Daoy (cell line): ENCODE measurements at places on chromosomes 12 and 14. TPM values are rescaled to one million over a fixed set of nuclear protein-coding genes. Genes with fewer than 3 reads are reported as not detected.

The CABP1 gene
- 0.17 TPM in 1 of 2 replicates, not detected in the other for total RNA-seq

The GPR137C gene
- 2.2 and 5.8 TPM in 2 replicates for total RNA-seq

The OR10G3 gene
- not detected in 2 replicates for total RNA-seq

The ADCY4 gene
- 0.17 TPM in 1 of 2 replicates, not detected in the other for total RNA-seq

The LRRC10 gene
- total RNA-seq: not detected in 2 replicates

The GPHN gene
- total RNA-seq: 13.4 and 21.9 TPM in 2 replicates

The PLBD1 gene
- total RNA-seq: 1.9 and 3.5 TPM in 2 replicates

The PRPH gene
- total RNA-seq: 0.69 TPM in 1 of 2 replicates, not detected in the other

The CRY1 gene
- total RNA-seq: 10.8 and 16.5 TPM in 2 replicates

DNA sequence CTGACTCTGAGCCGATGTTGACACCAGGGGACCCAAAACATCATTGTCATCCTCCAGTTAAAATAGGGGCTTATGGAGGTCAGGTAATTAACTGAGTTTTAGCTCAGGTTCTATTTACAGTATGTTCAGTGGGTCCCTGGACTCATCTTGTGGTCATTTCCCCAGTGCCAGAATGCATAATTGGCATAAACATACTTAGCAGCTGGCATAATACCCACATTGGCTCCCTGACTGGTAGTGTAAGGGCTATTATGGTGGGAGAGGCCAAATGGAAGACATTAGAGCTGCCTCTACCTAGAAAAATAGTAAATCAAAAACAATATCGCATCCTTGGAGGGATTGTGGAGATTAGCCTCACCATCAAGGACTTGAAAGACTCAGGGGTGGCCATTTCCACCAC is 350.9 kb downstream of the C12orf75 start:
- no peak for DNase-seq

DNA sequence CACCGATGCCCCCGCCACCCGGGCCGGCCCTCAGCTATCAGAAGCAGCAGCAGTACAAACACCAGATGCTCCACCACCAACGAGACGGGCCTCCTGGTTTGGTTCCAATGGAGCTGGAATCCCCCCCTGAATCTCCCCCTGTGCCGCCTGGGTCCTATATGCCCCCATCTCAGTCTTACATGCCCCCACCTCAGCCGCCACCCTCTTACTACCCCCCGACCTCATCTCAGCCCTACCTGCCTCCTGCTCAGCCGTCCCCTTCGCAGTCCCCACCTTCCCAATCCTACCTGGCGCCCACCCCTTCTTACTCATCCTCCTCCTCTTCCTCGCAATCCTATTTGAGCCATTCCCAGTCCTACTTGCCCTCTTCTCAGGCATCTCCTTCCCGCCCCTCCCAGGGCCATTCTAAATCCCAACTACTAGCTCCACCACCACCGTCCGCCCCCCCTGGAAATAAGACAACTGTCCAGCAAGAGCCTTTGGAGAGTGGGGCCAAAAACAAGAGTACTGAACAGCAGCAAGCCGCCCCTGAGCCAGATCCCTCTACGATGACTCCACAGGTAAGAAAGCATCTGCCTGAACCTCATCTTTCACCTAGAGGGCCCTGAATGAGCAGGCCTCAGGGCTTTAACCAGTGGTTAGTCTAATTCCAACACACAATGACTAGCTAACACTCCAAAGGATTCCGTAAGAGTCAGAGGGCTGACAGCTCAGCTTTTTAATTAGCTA is 851 bp downstream of the YLPM1 start:
- peak; percentile 24 for DNase-seq

DNA sequence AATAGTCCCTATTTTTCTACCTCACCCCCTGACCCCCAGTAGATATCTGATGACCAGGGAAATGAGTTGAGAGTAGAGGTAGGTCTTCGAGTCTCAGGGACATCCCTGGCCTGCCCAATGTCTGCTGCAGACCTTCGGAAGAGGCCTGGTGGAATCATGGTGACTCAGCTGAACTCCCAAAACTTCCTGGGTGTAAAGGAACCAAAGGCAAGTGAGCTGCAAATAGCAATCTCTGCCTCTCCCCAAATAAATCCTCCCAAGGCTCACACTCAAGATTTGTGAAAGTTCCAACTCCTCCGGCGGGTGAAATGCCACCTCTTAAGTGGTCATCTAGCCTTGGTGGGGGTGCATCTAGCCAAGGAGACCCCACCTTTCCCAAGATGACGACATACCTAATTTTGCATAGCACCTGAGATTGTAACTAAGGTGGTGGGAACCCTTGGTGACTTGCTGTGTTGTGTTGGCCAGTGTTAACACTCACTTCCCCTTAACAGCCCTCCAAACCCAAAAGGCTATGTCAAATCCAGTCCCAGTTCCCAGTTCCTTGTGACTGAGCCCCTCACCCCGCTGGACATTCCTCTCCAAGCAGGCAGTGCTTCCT is 6.3 kb downstream of the ZFP36L1 start:
- peak; percentile 74 for DNase-seq

GRCh38 chr14:23829736-23830471 is 123.7 kb upstream of the DHRS4 start:
- DNase-seq: peak; percentile 94

DNA sequence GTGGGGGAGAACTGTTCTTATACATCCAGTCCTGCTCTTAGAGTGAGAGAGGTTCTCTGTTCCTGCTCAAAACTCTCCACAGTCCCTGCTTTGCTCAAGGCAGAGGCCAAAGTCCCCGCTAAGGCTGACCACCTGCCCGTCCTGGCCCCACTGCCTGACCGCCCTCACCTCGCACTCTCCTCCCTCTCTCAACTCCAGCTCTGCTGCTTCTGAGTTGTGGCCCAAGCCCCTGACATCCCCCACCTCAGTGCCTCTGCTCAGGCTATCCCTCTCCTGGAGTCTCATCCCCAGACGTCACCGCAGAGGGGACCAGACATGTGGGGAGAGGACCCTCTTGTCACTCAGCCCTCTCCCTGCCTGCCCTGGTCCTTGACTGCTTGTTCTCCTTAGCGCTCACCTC is 110.6 kb downstream of the CALM1 start:
- DNase-seq: no peak

DNA sequence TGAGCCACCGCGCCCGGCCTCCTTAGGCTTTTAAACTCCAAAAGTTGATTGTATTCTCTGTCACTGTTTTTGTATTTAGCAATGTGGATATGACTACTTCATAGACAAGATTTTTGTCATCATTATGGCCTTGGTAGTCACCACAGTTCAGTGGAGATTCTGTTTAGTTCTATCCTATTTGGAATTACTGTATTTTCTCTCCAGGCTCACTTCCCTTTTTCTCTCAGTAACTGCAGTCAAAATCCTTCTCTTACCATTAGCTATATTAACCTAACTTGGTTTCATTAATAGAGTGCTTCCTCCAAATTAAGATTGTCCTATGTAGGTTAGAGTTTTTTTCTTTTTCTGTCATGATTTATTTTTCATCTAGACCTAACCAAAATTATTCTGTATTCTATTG is 283.9 kb downstream of the TMTC2 start:
- no peak for DNase-seq

GRCh38 chr12:123267991-123268843 is 3.4 kb downstream of the CDK2AP1 start:
- no peak for DNase-seq

GRCh38 chr12:41224066-41224465 is 35.9 kb downstream of the PDZRN4 start:
- DNase-seq: no peak

DNA sequence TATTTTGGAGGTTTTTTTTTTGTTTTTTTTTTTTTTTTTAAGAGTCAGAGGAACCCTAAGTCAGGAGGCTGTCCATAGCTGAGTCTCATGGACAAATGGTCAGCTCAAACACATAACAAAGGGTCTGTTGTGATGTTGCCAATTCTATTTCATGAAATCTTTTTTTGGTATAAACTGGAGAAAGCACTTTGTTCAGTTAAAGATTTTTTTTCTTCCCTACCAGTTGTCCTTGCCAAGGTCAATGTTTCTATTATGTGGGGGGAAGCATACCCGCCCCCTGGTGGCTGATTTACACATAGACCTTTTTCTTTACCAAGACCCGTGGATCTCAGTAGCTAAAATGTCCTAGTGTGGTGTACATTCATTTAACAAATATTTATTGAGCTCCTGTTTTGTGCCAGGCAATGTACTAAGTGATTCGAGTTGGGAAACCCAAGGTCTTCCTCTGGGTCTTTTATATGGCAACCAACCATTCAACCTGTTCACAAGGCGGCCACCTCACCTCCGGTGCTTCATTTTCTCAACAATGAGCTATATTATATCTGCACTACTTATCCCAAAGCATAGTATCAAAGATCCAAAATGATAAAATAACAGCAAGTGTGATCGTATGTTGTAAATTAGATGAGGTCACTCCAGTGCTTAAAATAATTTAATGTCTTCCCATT is 214.5 kb downstream of the PAH start:
- DNase-seq: peak; percentile 52

GRCh38 chr12:25864306-25865276 is 93.9 kb upstream of the RASSF8 start:
- peak; percentile 13 for DNase-seq

DNA sequence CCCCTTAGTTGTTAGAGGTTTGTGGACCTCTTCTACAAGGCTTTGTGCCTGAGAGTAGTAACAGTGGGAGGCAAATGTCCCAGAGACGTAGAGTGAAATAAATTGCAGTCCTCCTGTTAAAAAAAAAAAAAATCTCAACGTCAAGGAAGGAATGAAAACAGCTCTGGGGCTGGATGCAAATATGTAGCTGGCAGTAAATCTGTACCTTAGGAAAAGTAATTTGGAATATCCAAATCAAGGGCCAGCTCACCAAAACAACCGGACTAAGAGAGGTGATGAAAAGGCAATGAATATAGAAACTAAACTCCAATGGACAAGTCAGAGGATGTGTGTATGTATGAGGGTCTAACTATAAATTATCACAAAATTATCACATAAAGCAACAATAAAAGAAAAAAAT is 27.0 kb downstream of the SINHCAF start:
- DNase-seq: no peak

DNA sequence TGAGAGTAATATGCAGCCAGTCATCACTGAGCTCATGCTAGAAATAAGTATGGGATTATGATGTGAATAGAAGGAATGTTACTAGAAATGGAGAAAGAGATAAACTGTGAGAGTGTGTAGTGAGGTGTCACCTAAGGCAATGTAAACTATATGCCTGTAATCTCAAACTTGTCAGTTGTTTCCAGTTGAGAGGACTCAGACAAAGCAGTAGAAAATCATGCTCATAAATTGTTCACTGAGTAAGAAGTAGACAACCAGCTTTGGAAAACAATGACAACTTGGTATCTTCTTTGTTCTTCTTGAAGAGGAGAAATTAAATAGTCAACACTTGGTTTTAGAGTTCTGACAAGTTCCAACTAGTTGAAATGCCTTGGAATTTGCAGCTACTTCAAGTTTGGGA is 148.5 kb upstream of the OR4E1 start:
- peak; percentile 21 for DNase-seq

DNA sequence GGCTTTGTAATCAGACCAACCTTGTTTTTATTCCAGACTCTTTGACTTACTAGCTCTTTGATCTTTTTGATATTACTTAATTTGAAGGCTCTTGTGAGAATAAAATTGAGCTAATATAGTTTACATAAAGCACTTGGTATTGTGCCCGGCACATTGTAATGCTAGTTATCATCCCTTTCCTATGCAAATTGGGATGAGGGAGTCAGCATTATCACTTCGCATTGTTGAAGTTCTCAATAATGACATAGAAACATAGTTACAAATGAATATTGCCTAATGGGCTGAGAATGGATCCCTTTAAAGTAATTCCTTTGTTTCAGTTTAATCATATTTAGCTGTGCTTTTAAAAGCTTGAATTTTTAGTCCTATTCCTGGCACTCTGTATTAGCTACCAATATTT is 36.6 kb downstream of the SUPT16H start:
- DNase-seq: no peak

DNA sequence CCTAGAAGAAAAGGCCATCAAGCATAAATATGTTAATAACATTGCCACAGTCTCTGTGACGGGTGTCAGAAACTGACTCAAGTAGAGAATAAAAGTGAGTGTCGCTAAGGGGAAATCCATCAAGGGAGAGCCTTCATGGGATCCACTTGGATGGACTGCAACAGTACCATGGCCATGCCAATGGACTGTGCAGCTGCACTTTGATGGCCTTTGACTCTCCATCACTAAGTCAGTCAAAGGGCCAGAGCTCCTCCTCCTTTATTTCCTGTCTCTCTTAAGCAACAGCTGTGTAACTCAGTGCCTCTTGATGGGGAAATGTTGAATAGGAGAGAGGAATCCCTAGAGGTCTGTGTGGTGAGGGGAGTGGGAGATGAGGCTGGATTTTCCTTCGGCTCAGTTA is 335.2 kb downstream of the BMP4 start:
- DNase-seq: no peak

DNA sequence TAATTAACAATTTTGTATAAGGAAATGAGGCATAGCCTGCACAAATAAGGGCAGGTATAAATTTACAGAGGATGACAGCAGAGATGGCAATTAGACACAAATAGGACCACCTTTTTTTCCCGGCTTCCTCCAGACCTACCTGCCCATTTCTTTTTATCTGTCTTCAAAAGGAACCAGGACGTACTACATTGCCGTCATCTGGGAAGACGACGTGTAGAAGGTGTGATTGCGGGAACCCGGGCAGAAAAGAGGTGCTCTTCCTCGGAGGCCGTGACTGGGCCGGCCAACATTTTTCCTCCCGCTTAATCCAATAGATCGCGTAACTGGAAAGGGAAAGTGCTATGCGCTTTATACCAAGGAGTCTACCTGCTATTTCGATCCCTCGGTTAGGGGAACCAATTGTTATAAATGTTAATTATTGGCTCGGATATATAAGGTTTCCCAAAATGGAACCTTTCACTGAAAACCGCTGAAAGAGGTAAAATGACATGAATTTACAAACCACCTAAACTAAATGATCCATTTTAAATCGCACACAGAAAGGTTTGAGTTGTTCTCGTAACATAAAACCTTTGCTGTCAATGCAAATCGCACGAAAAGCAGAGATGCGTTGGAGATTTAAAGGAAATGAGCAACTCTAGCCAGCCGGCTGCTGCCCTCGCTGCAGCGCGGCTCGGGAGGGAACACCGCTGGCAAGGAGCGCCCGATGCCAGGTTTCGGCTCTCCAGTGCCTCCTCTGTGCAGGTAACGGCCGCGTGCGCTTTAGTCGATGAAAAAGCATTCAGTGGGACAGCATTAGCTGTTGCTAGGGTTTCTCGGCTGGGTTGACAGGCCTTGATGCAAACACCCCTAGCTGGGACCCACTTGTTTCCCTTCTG is 2.8 kb upstream of the SIX1 start:
- no peak for DNase-seq

DNA sequence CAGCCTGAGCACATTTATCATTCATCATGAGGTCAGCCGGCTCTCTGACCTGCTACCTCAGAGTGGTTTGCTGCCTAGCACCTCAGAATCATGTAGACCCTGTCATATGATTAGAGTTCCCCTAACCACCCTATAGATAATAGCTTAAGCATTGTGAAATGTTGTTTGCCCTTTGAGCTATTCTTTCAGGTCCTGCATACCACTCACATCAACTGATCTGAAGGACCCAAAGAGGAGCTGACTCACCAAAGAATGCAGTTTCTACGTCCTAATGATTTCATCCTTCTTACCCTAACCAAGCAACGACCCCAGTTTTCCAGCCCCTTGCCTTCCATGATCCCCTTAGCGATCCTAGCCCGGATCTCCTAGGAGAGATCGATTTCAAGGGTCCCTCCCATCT is 527.9 kb downstream of the SOX5 start:
- no peak for DNase-seq

GRCh38 chr14:39109893-39110715 is 4.0 kb upstream of the GEMIN2 start:
- no peak for DNase-seq

- no peak for DNase-seq
Observed at GRCh38 chr12:103493199-103493598, 2.6 kb downstream of the C12orf42 start.
